ENCODE measurements at places on chromosomes 2 and 18.

DNA sequence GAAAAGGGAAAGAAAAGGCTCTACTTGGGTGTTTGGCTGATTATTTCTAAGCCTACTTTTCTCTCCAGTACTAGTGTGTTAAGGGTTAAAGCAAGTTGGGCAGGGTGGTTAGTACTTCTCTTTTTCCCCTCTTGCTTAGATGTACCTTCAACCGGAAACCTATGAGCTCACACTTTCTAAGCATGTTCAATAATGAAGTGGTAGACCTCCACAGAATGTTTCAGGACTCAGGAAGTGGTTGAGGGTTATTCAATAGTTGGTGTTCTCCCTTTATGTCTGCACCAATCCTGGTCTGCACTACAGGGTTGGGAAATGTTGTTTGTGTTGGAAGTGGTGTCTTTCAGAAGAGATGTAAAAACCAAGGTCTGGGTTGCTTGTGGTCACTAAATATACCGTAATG, 137.1 kb downstream of the ZEB2 start:
- no peak for DNase-seq

GRCh38 chr2:191382801-191383200, 137.6 kb downstream of the MYO1B start:
- no peak for DNase-seq

DNA sequence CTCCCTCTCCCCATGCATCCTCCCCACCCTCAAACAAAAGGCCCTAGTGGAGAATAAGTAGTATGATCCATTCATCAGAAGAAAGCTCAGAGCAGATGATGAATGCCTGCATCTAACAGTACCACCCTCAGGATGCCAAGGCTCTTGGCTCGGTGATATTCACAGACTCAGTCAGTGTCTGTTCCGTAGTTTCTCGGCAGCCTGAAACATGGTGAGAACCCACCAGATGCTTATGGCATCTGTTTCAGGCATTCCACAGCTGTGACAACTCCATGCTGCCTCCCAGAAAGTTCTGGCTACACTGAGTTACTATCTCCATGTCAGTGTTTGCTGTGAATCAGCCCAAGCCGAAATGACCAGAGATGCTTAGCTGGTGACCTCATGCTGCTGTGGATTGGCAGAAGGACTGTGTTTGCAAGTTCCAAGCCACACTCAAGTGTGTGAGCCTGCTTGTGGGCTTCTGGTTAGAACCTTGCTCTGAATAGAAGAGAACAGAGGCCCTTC, 83.9 kb downstream of the WDSUB1 start:
- DNase-seq: no peak

GRCh38 chr2:196404276-196404675, 232.9 kb upstream of the STK17B start:
- no peak for DNase-seq

DNA sequence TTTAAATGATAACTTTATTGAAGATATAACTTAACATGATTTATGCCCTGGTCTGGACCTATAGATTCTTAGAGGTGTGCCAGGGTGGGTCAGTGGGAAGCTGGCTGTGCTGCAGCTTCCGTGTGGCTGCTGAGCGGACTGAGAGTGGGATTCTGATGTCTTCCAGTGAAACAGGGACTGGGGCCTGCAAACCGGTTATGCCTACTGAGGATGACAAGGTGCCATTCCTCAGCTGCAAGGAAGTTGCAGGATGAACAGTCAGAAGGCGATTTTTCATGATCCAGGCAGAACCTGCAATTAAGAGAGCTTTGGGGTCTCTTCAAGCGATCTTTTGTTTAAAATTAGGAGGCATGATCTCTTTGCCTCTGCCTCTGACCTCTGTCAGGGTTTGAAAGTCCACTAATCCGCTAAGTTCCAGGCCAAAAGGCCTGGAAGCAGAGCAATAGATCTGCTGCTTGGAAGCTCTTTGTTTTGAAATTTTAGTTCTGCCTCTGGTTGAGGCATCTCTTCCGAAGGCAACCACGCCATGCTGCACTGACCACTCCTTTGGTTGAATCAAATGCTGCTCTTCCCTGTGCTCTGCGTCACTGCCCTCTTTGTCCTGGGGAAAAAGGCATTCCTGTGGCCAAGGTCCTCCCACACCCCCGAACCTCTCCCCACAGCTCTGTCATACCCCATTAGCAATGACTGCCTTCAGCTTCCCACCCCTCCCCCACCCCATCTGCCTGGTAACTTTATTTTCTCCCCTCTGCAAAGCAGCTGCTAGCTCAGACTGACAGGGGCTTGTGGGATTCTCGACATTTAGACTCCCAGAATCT, 2.0 kb downstream of the TMEM169 start:
- peak; percentile 17 for DNase-seq

DNA sequence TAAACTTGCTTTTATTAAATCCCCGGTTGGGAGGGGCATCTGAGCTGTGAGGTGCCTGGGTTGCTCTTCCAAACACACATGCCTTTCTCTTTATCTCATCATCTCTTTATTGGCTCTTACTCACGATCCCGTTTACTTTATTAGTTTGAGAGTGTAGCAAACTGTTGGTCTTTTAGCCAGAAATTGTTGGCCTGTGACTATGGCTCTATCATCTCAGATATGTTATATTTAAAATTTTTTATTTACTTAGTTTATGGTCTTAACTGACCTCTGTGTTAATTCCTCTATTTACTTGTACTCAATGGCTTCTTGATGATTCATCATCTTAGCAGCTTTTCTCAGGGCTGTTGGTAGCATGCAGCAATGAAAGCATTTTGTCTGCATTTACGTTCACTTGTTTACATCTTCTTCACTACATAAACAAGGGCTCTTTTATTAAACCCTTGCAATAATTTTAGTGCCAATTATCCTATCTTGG, 408.4 kb downstream of the HRH4 start:
- DNase-seq: no peak

- DNase-seq: no peak
These were observed 11.3 kb upstream of the GBX2 start for GRCh38 chr2:236179236-236180075.

GRCh38 chr18:75074196-75075015, 134.5 kb downstream of the PTGR3 start:
- DNase-seq: no peak

Data from NCI-H187 (cell line).